ENCODE measurements at places on chromosomes 2 and 18.
A peak's percentile ranks its signal among the peaks of the same experiment; 100 is the strongest.

DNA sequence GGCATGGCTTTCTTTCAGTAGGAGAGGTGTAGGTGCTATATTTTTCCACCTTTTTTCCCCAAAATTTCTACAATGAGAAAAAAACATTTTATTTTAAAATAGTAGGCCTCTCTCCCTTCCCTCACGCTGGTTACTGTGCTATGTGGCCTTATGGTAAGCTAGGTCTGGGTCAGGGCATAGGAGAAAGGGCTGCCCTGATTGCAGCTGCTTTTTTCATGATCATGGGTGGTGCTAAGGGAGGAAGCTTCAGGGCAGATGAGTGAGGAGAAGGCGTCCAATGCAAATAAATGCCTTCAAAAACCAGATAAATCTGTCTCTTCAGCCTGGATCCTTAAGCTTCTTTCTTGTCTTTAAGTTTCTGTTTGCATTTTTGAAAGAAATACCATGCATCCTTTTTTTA is 246.4 kb downstream of the ALPK2 start:
- DNase-seq = no peak

DNA sequence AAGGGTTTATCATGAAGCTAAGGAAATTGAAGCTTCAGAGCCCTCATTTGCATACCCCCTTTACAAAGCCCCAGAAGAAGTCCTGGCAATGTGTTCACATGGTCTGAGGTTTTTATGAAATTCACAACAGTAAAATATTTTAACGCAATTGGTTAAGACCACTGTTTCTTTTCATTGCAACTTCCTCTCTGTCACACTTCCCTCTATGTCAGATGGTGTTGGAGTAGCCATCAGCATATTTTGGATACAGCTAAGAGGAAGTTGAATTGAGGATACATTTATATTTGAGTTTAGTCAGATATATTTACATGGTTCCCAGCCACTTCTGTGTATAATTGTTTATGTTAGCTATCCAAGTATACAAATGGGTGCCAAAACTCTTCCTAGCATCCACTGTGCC is 170.0 kb downstream of the TXNL1 start:
- DNase-seq = no peak

DNA sequence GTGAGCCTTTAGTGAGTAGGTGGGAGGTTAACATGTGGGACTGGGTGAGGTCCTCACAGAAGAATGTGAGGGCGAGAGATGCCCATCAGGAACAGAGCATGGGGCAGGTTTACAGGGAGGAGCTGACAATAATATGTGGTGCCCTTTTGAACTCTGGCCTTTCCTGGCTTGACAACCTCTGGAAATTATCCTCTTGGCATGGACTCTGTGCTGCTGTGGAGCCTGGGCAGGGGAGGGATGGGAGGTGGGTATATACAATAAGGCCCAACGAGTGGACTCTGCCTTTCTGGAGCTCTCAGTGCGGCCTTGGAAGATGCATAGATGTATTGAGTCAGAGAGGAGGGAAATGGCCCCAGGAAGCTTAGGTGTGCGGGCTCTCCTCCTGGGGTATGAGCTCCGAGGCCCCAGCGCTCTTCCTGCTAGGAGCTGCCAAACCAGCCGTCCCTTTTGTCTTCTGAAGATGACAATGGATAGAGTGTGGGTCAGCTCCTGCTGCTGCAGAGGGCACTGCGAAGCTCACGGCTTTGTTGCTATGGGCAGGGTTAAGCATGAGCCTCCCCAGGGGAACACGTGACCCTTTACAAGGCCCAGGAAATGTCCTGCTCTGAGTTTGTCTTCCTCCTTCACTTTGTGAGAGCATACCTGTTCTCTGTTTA is 8.7 kb upstream of the PSD4 start:
- no peak for DNase-seq

GRCh38 chr18:45852631-45853030 is 27.2 kb downstream of the SIGLEC15 start:
- DNase-seq = no peak

DNA sequence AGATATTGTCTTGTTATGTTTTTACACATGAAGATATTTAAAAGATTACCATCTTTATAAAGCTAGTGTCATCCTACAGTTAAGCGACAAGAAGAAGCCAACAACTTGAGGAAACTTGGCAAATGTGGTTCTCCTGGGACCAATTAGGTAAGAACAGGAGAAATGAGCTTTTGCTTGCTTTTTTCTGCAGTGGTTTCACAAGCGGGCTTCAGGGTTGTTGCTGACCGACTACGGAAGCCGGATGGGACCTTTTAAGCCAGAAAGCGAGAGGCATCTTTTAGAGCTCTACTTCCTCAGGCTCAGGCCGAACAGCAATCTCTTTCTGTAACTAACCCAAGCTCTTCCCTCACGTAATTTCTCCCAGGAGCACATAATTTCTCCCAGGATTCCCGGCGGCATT is 256.5 kb downstream of the CNTNAP5 start:
- DNase-seq = no peak

DNA sequence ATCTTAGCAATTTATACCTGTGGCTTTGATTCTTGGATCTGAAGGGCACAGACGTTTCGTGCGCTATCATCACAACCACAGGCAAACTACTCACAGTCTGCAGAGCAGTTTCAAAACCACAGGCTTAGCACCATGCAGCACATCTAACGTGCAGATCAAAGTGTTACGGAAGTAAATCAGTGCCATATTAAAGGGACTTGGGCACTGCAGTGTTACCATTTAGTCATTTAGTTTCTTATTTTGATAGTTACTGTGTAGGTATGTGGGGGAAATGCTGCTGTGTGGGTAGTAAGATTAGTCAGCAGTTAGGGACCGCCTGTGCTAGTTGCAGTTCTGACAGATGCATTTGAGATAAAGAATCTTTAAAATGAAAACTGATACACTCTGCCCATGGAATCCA is 384.0 kb downstream of the NBAS start:
- DNase-seq = no peak

GRCh38 chr18:4241090-4241617 is 214.0 kb downstream of the DLGAP1 start:
- DNase-seq = no peak

DNA sequence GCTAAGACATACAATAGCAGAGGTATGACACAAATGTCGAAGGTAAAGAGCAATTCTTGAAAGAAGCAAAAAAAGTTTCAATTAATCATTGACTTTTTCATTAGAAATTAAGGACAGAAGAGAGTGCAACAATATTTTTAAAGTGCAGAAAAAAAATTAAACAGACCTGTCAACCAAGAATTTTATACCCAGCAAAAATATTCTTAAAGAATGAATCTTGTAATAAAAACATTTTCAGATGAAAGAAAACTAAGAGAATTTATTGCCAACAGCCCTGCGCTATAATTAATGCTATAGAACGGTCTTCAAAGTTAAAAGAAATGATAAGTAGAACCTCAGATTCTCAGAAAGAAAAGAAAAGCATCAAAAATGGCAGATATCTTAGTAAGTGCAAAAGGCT is 79.0 kb downstream of the OLA1 start:
- DNase-seq = no peak

GRCh38 chr2:119723186-119723585 is 36.5 kb upstream of the PTPN4 start:
- no peak for DNase-seq

GRCh38 chr2:28586867-28587266 is 91.0 kb downstream of the PLB1 start:
- no peak for DNase-seq

DNA sequence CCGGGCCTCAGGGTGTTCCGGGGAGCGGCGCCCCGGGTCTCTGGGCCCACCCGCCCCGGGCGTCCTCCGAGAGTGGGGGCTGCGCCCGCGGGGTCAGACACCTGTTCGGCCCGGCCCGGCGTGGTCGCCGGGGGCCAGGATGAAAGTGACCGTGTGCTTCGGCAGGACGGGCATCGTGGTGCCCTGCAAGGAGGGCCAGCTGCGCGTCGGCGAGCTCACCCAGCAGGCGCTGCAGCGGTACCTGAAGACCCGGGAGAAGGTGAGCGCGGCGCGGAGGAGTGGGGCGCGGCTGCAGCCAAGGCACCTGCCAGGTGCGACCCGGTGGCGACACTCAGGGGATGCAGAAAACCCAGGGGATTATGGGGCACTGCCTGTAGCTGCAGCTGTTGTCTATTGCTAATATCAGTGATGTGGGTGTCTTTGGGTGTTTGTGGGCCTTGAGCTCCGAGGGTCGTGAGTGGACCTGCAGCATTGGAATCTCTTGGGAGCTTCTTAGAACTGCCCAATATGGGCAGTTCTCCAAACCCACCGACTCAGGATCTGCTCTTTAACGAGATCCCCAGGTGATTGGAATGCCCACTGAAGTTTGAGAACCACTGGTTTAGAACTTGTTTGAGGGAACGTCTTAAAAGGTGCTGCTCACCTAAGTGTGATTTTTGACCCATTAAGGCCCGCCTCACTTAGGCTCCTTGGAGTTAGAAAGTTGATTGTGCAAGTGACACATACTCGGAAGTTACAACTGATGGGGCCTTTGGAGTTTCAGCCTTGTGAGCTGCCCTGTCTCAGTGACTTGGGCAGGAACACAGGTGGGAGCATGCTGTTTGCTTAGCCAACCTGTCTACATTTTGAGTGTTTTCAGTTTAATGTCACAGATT is 823 bp downstream of the PARD3B start:
- no peak for DNase-seq

DNA sequence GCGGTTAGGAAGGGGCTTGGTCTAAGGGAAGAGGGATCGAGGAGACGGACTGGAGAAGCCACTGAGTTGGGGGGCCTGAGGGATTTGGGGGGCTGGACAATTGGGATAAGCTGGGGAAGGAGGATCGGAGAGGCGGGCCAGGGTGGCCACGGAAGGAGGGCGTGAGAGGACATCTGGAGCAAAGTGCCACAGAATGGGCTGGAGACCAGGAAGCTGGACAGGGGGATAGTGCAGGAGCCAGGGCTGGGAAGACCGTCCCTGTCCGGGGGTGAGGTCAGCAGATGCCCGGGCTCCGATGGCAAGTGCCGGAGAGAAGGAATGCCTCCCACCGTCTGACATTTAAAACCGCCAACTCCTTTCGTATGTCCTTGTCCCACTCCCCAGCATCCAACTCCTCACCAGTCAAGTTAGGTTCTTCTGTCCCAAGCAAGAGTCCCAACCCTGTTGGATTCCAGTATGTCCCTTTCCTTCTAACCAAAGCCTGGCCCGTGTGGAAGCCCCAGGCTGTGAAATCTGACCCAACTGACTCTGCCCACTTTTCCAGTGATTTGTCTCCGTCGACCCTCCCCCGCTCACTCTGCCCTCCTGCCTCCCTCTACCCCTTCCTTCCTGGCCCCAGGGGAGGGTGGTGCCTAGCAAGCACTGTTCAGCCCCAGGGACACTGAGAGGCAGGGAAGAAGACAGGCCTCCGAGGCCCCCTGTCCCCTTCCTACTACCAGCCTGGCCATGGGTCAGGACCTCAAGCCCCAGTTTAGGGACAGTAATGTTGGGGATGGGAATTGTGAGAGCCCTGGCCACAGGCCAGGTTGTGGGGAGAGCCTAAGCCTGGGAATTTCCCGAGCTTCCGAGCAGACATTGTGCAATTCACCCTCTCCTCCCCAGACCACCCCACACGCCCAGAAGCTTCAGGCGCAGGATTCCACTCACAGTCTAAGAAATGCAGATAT is 31.5 kb upstream of the TMBIM1 start:
- DNase-seq = no peak

- DNase-seq = no peak
Measured at GRCh38 chr2:179022685-179023084, 27.3 kb downstream of the CCDC141 start.

DNA sequence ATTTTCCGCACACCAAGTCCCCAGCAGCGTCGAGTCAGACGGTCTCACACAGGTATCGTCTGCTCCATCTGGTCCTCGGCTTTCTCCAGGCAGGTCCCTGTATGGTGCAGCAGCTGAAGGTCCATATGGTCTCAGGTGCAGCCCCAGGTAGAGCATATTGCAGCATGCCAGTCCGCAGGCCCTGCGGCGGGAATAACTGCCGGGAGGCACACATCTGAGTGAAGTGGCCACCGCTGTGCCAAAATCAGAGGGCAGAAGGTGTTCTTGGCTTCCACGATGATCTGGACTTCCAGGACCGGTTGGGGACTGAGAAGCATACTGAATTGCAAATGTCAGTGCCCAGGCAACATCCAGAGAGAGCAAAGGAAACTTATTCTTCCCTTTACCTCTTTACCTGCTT is 320.3 kb downstream of the RNF144A start:
- DNase-seq = no peak

DNA sequence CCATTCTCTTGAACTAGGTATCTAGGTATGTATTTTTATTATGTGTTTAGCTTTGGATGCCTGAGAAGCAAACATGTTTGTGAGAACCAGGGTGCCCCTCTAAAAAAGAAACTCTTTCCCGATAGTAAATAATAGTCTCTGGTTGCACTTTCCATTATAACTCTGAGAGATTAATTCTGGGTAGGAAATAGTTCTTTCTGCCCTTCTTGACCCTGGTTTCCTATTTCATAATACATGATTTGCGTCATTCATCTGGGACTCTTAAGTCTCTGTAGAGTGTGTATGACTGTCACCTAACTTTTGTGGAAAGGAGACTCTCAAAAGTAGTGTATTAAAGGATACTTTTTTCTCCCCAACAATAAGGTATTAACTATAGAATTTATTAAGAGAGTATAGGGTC is 31.5 kb downstream of the ACSL3 start:
- DNase-seq = no peak

DNA sequence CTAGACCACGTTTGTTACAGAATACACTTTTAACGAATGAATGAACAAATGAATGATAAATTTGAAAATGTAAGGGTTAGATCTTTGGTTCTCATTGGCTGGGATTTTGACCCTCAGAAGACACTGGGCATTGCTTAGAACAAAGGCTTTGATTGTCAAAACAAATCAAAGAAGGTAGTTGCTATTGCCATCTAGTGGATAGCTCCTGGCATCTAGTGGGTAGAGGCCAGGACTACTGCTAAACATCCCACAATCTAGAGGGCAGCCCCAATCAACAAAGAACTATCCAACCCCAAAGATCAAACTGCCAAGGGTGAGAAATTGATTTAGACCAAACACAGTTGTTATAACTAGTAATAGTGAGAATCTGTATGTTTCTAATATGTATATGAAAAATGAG is 552.3 kb downstream of the KCNJ3 start:
- DNase-seq = no peak

GRCh38 chr18:73986711-73987110 is 160.9 kb downstream of the FBXO15 start:
- peak; percentile 9 for DNase-seq

DNA sequence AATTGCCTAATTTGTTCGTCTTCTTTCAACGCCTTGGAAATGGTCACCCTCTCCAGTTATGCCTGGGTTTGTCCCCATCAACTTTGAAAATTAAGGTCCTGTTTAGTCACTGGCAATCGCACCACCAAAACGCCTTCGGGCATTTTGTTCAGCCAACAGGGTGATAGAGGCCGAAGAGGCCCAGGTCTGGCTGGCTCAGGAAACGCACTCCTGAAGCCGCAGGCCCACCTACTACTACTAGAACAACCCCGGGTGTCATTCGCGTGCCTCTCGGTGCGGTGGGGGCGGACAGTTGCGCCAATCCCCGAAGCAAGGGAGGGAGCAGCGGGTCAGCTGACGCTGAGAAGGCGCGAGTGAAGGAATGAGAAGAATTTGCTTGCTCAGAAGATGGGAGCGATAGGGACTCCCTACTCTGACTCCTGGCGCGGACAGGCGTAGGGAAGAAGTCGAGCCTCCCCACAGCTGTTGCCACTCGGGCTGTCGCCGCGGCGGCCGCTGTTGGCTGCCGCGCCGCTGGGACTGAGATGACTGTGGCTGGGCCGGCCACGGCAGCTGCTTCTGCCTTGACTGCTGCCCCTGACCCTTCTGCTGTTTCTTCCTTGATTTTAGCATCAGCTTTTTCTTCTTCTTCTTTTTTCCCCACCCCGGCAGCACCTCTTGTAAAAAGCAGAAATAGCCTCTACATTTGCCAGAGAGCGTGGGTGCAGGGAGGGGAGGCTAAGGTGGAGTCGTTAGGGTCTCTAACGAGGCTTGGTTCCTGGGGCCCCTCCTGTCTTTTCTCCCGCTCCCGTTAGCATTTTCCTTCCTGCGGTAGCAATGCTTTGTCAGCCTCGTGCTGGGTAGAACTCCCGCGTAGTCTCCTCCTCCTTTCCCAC is 387.6 kb downstream of the FIGN start:
- DNase-seq = peak; percentile 51
